ENCODE measurements at places on chromosomes 4 and X. TPM values are rescaled to one million over a fixed set of nuclear protein-coding genes. Genes with fewer than 3 reads are reported as not detected.

- H3K4me1 ChIP-seq = peaks cover 10% of the 10 kb centered on the region
- H3K4me3 ChIP-seq = peak overlapping the region; percentile 54
- no peaks in the 10 kb centered on the region for H3K27me3 ChIP-seq
- DNase-seq = peak; percentile 81
- H3K27ac ChIP-seq = no peak overlapping the region
These were observed 51.8 kb downstream of the TLR10 start for GRCh38 chr4:38730830-38731646.

DNA sequence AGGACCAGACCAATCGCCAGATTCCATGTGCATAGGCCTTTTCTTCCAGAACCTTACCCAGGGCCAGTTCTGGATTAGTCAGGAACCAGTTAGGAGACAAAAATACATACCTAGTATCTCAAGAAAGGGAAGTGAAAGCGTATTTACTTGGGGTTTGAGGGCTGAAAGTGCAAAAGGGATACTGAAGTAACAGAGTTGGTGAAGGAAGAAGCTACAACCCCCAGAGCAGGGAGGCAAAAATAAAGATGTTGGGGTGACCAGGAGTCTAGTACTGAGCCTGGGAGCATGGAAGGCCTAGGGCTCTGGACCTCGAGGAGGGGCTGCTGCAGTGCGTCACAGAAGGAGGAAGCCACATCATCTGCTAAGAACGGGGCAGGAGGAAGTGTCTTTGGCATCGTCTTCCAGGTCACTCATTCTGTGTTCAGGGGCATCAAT, 38.3 kb downstream of the TKTL1 start:
- DNase-seq = no peak
- no peak overlapping the region for H3K27ac ChIP-seq
- no peak overlapping the region for H3K4me3 ChIP-seq
- no peaks in the 10 kb centered on the region for H3K27me3 ChIP-seq

DNA sequence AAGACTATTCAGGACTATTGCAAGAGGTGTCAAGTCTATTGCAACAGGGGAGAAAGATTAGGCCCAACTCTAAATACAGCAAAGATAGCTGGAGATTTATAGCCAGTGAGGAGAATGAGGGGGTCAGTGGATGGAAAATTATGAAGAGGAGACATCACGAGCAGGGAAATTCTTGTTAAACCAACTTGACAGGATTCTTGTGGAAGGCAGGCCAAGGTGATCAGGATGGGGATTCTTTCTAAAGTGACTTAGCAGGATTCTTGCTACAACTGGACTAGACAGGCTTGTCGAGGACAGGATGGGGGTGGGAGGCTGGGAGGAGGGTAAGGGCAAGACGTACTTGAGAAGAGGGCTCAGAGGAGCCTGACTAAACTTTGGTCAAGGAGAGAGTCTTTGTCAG, 89.0 kb downstream of the PHEX start:
- no peaks in the 10 kb centered on the region for H3K27me3 ChIP-seq
- H3K27ac ChIP-seq = no peak overlapping the region
- H3K4me3 ChIP-seq = no peak overlapping the region
- no peaks in the 10 kb centered on the region for H3K4me1 ChIP-seq

DNA sequence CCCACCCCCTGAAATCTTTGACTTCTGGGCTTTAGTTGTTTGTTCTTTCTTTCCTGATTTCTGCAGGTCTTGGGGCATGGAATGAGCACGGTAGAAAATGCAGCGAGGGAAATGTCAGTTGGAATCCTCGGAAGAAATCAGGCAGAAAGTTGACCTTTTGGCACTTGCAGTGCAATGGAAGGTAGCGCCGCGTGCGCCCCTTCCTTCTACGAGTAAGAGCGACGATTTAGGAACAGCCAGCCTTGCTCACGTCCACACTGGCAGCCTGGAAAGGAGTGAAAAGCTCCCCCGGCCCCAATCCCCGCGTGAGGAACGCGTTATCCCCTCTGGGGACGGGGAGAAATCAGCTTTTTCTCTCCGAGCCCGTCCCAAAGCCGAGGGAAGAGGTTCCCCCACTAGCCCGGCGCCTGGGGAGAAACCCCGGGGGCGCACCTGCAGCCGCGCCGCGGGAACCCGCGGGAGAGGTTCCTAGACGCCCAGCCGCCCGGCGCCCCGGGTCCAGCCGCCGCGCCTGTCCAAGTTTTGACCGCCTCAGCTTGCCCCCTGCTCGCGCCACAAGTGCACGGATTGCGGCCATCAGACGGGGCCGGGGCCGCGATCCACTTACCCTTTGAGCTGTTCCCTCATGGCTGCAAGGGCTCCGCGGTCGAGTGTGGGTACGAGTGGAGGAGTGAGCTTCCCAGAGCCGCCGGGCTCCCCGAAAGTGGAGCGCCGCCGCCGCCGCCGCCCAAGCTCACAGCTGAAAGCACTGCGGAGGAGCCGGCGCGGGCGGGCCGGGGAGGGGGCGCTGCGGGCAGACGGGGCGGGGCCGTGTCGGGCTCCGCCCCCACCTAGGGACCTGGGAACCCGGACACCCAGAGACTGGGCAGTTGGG, 194.6 kb upstream of the FTHL17 start:
- DNase-seq = peak; percentile 0
- H3K36me3 ChIP-seq = no peaks in the 10 kb centered on the region
- no peak overlapping the region for H3K4me3 ChIP-seq
- no peak overlapping the region for H3K27ac ChIP-seq

GRCh38 chr4:93065790-93066189, 762.0 kb downstream of the GRID2 start:
- H3K27ac ChIP-seq = no peak overlapping the region
- H3K36me3 ChIP-seq = no peaks in the 10 kb centered on the region
- H3K27me3 ChIP-seq = no peaks in the 10 kb centered on the region
- DNase-seq = no peak

- H3K36me3 ChIP-seq = peaks cover 68% of the 10 kb centered on the region
- H3K27me3 ChIP-seq = no peaks in the 10 kb centered on the region
- no peak overlapping the region for H3K4me3 ChIP-seq
- no peaks in the 10 kb centered on the region for H3K4me1 ChIP-seq
- no peak for DNase-seq
These were observed 53.6 kb downstream of the HTT start for GRCh38 chr4:3128058-3128457.

DNA sequence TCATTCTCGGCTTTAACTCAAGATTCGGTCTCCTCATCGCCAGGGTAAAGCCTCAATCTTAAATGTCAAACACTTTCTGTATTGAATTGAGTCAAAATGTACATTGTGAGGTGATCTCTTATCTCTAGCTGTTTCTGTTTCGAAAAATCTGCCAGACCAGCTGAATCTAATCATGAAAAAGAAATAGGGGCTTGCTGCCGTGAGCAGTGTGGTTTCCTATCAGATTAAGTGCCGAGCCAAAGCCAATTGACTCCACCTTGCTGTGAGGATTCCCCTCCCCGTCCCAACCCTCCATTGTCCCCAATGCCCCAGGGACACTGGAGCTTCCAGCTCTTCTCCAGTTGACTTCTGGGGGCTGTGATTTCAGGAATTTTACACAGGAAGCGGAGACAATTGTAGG, 12.5 kb upstream of the CRLF2 start:
- H3K4me1 ChIP-seq = no peaks in the 10 kb centered on the region
- H3K4me3 ChIP-seq = peak overlapping the region; percentile 59
- DNase-seq = no peak

DNA sequence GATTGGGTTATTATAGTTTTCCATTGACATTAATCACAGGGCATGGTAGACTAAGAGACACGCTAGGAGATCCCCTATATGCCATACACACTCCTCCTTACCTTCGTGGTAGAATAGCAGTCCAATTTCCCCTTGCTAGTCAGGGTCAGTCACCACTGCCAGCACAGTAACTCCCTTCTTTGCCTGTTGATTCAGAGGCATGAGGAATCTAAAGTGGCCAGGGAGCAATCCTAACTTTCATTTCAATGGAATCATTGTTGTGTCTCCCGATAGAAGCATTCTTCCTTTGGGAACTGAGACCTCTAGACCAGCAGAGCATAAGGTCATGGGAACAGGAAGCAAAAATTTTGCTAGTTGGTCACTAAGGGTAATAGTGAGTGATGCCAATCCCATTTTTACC, 51.1 kb downstream of the COL25A1 start:
- no peaks in the 10 kb centered on the region for H3K36me3 ChIP-seq
- no peak overlapping the region for H3K4me3 ChIP-seq
- no peak for DNase-seq
- no peaks in the 10 kb centered on the region for H3K4me1 ChIP-seq

- H3K27me3 ChIP-seq = no peaks in the 10 kb centered on the region
- peaks cover 18% of the 10 kb centered on the region for H3K4me1 ChIP-seq
- H3K36me3 ChIP-seq = peaks cover 27% of the 10 kb centered on the region
- H3K4me3 ChIP-seq = peak overlapping the region; percentile 73
These were observed 1.8 kb downstream of the CCNQ start for GRCh38 chrX:153596981-153597750.

- DNase-seq = no peak
- H3K4me3 ChIP-seq = no peak overlapping the region
- no peaks in the 10 kb centered on the region for H3K36me3 ChIP-seq
- H3K4me1 ChIP-seq = no peaks in the 10 kb centered on the region
- H3K27ac ChIP-seq = no peak overlapping the region
These were observed 109.2 kb upstream of the IGFBP7 start for GRCh38 chr4:57219431-57219830.

FDCSP gene
- total RNA-seq = not detected

ADAM29 gene
- not detected for total RNA-seq

CETN2 gene
- 6.1 TPM for total RNA-seq
